Stimulated activated CD4-positive, alpha-beta T cell treated with anti-CD3 and anti-CD28 coated beads, Interleukin-1b, Interleukin-23, amount 100 ng/mL, for 1 hour (primary cell): ENCODE measurements at places on chromosomes 4 and X.

- no peak for DNase-seq
Measured at GRCh38 chr4:181504924-181505323, 738.3 kb upstream of the TENM3 start.

DNA sequence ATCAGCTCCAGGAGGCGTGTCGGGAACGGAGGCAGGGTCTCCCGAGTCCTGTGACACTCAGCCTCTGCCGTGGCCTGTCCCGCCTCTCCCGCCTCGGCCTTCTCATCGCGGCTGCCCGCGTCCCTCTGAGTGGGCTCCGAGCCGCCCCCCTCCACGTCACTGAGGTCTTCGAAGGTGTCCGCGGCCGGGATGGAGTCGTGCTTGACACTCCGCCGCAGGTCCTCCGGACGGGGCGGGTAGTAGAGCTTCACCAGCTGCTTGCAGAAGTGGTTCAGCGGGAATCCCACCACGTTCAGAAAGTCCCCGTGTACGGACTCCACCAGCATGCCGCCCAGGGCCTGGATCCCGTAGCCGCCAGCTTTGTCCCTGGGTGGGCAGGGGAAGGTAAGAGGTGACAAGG, 25.0 kb downstream of the ASMTL start:
- DNase-seq = no peak

DNA sequence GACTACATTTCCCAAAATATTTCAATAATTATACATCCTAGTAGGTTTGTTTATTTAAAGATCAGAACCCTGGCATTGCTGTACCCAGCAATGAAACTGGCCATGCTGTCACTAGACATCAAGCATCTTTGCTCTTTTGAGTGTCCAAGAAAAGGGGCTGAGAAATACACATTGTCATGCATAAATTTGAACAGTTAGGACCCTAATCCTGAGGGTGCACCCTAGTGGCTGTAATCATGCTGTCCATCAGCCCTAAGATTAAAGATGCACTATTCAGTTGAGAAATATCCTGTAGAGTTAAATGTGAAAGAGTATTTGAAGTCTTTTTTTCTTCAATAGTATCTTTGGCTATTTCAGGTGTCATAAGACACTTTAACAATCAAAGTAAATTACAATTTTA, 108.8 kb downstream of the NFKB1 start:
- DNase-seq = no peak

DNA sequence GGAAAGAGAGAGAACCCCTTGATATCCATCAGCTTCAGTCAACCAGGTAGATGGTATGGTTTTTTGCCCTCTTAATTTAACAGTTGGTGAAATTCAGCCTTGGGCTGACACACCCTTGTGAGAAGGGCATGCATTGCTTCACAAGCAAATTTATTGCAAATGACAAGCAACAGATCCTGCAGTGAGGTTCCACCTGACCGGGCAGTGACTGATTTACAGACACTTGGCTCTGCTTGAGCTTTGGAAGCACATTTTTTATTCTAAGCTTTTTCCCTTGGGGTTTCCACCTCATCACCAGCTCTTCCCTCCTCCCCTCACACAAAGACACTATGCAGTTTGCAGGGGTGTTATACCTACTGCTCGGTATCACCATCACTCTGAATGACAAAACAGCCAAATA, 28.3 kb upstream of the SERTM2 start:
- no peak for DNase-seq

- DNase-seq = no peak
Measured at GRCh38 chr4:98749206-98749605, 90.8 kb upstream of the TSPAN5 start.

DNA sequence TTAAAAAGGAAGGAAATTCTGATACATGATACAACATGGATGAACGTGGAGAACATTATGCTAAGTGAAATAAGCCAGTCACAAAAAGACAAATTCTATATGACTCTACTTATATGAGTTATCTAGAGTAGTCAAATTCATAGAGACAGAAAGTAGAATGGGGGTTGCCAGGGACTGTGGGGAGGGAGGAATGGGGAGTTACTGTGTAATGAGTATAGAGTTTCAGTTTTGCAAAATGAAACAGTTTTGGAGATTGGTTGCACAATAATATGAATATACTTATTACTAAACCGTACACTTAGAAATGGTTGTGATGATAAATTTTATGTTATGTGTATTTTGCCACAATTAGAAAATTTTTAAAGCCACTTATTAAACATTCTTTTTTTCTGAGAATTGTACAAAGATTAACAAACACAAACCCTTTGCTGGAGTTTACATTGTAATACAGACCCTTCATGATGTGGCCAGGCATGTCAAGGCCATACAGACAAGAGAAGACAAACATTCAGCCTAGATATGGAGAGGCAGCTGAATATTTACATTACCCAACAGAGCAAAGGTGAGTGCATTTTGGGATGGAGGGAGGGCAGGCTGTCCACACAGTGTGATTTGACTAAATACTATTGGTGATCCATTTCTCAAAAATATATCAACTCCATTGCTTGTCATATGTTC, 21.2 kb upstream of the GPC3 start:
- no peak for DNase-seq

GRCh38 chrX:18956303-18957032, 27.4 kb downstream of the PHKA2 start:
- no peak for DNase-seq

- DNase-seq = no peak
Measured at GRCh38 chr4:128847082-128847724, 37.7 kb downstream of the JADE1 start.

GRCh38 chr4:110049951-110050925, 137.6 kb downstream of the EGF start:
- peak; percentile 12 for DNase-seq

DNA sequence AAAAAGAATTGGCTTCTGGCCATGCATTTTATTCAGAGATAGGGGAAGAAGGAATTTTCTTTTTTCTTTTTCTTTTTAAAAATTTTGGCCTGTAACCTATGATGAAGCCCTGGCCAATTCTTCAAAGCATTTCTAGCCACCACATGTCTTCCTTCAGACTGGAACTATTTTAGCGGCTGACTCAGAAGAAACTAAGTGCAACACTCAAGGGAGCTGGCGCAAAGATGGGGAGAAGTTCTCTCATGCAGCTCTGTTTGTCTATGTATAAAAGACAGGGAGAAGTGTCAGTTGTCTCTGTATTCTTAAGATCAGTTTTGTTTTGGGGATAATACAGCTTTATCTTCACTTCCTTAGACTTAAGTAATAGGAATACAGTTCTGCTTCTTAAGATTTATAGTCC, 46.1 kb downstream of the MBNL3 start:
- DNase-seq = no peak

DNA sequence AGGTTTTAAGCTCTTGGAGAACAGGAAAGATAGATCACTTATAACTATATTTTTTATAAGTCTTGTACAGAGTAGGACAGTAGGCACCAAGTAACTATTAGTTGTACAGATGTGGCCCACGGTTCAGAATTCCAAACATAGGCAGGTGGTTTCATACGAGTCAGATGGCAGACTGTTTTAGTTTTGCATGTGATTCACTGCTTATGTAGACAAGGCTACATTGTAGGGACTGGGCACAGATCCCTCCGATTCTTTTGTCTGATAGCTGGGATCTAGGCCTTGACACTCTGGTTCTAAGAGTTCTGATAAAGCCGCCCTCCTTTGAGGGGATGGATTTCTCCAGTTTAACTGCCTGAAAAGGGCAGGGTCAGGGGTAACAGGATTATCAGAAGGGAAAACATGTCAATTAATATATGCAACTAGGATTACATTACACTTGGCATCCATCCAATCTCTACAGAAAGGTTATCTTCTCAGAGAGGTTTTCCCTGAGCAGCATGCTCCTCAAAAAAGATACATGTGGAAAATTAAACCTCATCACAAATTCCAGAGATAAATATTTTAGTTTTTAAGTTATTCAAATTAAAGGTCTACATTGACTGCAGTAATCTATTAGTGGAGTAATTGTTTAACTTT, 87.8 kb downstream of the SPRY1 start:
- no peak for DNase-seq

- DNase-seq = no peak
Measured at GRCh38 chr4:20394512-20394911, 142.8 kb downstream of the SLIT2 start.

- no peak for DNase-seq
Measured at GRCh38 chr4:122540838-122541237, 80.0 kb downstream of the IL21 start.

GRCh38 chr4:53559021-53559620, 32.2 kb downstream of the LNX1 start:
- DNase-seq = no peak

DNA sequence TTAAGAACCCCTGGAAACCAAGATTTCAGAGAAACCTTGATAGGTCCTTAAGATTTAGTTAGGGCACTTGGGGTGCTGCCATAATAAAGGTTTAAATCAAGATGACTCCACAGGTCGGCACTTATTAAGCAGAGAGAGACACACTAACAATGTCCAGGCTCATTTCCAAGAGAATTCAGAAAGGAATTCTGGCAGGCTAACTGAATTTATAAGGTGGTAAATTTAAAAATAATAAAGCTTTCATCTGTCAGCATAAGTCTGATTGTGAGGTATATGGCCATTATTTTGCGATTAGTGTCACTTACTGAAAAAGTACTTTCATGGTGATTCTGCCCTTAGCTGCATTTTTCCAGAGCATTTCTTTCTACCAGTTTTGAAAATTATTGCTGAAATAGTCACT, 472.7 kb downstream of the ARAP2 start:
- no peak for DNase-seq

DNA sequence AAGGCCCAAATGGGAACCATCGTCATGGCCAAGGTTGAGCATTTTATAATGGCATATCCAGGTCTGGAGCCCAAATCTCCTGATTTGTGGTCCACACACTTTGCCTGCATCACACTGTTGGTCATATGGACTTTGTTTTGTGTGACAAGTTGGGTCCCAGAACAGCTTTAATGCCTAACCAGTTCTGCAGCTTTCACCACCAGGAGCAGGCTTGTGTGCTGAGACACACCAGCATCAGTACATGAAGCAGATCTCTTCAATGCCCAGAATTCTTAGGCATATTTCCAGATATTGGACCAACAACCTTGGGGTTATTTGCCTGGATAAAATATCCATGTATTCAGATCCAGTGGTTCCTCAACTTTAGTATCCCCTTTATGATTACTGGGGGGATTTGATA, 371.3 kb downstream of the FBXW7 start:
- no peak for DNase-seq

DNA sequence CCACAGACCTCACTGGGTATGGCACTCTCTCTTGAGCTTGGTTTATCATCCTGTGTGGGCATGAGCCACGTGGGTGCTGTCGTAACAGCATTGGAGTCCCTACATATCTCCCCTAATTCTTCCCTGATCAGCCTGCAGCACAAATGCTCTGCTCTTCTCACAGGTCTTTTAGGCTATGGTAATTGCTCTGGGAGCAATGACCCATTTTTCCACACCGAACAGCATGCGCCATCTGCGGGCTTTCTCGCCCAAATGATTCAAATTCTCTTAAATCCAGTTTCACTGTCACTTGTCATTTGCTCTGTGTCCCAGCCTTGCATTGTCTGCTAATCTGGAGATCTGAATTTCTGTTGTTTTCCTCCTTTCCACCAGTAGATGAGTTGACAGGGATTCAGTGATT, 48.9 kb upstream of the GATB start:
- no peak for DNase-seq

DNA sequence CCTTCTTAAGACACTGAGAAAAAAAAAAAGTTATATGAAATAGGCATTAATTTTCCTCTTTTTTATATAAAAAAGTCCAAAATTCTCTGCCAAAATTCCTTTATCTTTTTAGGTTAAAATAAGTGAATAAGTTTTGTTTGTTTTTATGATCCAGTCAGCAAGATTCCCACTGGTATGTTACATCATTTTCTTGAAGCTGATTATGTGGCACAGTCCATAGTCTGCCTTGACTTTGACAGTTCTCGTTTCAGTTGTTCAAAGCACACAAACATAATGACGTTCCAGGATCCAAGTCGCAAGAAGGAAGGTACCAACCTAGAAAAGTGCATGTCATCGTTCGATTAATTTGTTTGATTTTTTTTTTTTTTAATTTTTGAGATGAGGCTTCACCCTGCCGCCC, 9.1 kb downstream of the UCP1 start:
- no peak for DNase-seq

- no peak for DNase-seq
Measured at GRCh38 chr4:88999392-88999930, 57.5 kb downstream of the FAM13A start.

DNA sequence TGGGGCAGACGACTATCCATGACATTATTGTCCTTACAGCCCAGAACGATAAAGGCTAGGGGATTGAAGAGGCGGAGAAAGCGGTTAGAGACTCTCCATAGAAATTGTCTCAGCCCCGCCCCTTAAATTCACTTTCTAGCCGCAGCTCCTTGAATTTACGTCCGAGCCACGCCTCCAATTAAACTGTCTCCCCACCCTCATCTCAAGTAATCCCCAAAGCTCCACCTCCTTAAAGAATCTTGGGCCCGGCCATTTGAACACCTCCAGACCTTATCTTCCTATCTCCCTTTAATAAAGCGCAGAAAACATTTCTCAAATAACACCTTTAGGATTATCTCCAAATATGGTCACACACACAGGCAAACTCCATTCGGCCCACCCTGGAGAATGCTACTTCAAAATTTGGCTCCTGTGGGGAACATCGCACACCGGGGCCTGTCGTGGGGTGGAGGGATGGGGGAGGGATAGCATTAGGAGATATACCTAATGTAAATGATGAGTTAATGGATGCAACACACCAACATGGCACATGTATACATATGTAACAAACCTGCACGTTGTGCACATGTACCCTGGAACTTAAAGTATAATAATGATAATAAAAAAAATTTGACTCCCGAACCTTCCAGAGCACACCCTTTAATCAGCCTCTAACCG, 7.2 kb upstream of the MAGIX start:
- no peak for DNase-seq

DNA sequence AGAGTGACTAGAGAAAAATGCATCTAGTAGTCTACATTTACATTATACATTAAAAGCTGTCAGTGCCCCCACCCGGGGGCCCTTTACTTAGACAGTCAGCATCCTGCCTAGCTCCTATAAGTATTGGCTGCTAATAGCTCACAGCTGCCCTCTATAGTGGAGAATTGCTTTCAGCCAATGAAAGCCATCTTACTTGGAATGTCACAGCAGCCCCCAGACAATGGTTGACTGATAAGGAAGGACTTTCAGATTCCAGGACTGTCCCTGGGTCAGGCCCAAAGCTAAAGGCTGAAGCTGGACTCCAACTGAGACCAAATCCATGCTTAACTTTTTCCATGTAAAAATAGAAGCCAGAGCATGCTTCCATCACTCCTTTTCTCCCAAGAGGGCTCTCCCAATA, 196.9 kb downstream of the ANKRD50 start:
- no peak for DNase-seq

- DNase-seq = no peak
Measured at GRCh38 chr4:114997576-114998247, 115.7 kb downstream of the NDST4 start.

- no peak for DNase-seq
Measured at GRCh38 chr4:40258627-40259026, 61.8 kb downstream of the RHOH start.

DNA sequence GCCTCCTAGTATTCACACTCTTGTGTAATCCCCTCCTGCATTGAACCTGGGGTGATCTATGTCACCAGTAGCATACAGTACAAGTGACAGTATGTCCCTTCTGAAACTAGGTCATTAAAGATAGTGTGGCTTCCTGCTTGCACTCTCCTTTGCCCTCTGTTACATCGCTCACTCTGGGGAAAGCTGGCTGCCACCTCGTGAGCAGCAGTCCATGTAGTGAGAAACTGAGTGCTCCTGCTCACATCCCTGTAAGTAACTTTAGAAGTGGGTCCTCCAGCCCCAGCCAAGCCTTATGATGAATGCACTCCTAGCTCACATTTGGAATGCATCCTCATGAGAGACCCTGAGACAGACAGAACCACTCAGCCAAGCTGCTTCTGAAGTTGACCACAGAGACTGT, 89.8 kb upstream of the TNIP3 start:
- DNase-seq = no peak
